ENCODE measurements at places on chromosomes 11 and 22.

DNA sequence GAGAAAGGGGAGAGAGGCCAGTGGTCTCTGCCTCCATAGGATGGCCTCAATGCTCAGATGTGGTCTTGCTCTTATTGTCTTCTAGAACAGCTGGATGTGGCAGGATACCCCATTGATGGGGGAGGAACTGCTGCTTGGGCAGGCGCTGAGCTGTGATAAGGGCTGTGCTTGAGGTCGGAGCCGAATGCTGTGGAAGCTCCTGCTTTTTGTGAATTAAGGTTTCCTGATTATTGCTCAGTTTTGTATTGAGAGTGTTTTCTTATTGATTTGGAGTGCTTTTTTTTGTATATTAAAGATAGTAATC, 57.2 kb downstream of the CABIN1 start:
- no peak for DNase-seq

- DNase-seq = no peak
Measured at GRCh38 chr11:130670200-130670599, 221.8 kb downstream of the ADAMTS15 start.

DNA sequence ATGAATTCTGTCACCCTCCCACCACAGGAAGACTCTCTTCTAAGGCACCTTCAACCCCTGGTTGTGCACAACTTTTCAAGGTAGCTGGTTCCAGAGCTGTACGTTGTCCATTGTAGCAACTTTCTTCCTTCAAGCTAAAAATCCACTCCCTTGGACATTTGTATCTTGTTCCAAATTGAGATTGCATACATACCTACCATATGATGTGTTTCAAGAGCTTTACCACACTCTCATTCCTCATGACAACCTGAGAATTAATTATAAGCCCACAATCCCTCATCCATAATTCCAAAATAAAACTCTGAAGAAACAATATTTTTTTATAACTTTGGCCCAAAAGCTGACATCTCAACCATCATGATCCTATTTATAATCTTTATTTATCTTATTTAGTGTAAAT, 3.0 kb downstream of the OR52W1 start:
- no peak for DNase-seq

DNA sequence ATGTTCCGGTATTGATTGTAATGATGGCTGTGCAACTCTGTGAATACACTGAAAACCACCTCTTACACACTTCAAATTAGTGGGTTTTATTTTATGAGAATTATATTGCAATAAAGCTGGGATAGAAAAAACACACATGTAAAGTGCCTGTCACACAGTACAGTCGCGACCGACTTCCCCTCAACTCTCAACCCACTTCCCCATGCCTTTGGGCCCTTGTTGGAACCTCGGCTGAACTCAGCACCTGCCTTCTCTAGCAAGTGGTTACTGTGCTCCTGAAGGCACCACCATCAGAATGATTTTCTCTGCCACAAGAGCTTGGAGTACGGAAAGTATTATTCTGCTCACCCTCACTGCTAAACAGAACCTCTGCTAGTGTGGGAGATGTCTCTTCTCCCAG, 13.5 kb downstream of the KCNJ1 start:
- no peak for DNase-seq

DNA sequence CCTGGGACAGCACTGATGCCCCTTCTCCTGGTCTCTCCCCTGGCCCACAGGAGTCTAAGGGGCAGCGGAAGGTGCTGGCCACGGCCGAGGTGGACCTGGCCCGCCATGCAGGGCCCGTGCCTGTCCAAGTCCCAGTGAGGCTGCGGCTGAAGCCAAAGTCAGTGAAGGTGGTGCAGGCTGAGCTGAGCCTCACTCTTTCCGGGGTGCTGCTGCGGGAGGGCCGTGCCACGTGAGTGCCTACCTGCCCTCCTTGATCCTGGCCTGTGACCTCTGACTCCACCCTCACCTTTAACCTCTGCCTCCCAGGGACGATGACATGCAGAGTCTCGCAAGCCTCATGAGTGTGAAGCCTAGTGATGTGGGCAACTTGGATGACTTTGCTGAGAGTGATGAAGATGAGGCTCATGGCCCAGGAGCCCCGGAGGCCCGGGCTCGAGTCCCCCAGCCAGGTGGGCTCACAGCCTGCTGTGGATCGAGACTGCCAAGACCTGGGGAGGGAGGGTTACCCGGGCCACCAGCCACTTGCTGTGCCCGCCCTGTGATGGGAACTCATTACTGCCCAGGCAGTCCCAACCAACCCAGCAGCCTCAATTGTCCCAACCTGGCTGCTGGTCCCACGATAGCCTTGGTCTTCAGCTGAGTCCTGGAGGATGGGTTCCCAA, 4.3 kb downstream of the EHBP1L1 start:
- no peak for DNase-seq

All from activated CD4-positive, alpha-beta T cell treated with anti-CD3 and anti-CD28 coated beads for 1 hour (primary cell).